NCI-H2029 treated with DMSO at 0.1 percent for 48 hours (cell line): ENCODE measurements at places on chromosomes 11 and 22.

DNA sequence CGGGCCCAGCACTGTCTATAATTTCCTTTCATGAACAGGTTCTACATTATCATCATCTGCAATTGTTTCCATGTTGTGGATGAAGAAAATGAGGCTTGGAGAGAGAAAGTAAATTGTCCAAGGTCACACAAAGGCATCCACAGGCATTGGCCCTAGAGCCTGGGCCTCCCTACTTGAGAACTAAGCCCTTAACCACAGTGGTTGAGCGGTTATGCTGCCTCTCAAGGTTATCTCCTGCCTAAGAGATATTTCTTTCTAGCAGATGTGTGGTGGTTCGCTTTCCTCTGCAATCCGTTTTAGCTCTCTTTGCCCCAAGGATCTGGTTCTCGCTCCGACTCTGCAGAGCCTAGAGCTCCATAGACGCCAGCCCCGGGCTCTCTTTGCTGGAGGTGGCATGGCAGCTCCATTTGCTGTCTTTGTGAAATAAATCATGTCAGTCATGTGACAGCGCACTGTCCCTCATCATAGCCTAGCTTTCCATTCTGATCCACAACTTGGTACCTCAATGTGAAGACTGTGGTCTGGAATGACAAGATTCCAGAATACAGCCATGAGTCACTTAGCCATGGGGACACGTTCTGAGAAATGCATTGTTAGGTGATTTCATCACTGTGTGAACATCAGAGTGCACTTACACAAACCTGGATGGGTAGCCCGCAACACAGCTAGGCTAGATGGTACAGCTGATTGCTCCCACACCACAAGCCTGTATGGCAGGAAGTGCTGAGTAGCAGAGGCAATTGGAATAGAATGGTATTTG, 27.2 kb downstream of the RPS6KA4 start:
- no peak for DNase-seq

DNA sequence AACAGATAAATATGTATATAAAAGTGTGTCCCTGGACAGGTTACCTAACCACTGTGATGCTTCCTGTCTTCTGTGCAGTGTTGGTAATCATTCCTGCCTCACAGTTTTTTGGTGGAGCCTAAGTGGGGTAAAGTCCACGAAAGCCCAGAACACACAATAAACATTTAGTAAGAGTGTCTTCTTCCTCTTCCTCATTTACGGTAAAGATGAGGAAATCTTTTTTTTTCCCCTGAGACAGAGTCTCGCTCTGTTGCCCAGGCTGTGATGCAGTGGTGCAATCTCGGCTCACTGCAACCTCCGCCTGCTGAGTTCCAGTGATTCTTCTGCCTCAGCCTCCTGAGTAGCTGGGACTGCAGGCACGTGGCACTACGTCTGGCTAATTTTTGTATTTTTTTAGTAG, 117.1 kb downstream of the LDLRAD3 start:
- no peak for DNase-seq

- DNase-seq: no peak
These were observed 155.3 kb downstream of the TBC1D22A start for GRCh38 chr22:46917771-46918101.

GRCh38 chr11:69202511-69203221, 46.9 kb downstream of the SMIM38 start:
- no peak for DNase-seq

GRCh38 chr22:40118979-40119378, 58.7 kb upstream of the TNRC6B start:
- DNase-seq: no peak

GRCh38 chr22:47517062-47517461, 754.6 kb downstream of the TBC1D22A start:
- DNase-seq: no peak

- DNase-seq: no peak
These were observed 89.7 kb upstream of the PHOX2A start for GRCh38 chr11:72333661-72334060.

DNA sequence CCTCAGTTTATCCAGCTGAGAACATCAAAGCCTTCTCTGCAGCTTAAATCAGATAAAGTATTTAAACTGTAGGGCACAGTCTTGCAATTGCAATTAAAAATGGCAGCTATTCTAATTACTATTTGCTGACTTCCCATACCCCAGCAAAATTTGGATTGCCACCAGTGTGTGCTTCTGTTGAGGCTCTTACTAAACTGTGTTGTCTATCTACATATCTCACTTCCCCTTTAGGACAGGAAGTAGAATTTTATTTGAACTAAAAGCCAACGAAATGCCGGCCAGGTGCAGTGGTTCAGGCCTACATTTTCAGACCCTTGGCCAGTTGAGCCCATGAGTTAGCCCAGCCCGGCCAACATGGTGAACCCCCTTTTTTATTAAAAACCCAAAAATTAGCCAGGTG, 7.1 kb downstream of the SAA4 start:
- no peak for DNase-seq
